Stimulated activated CD4-positive, alpha-beta T cell treated with anti-CD3 and anti-CD28 coated beads, TNF-alpha, amount 100 ng/mL, for 1 hour (primary cell): ENCODE measurements at places on chromosomes 7 and 10.

GRCh38 chr10:76191336-76191735 lies 759.9 kb downstream of the LRMDA start:
- DNase-seq, result no peak

DNA sequence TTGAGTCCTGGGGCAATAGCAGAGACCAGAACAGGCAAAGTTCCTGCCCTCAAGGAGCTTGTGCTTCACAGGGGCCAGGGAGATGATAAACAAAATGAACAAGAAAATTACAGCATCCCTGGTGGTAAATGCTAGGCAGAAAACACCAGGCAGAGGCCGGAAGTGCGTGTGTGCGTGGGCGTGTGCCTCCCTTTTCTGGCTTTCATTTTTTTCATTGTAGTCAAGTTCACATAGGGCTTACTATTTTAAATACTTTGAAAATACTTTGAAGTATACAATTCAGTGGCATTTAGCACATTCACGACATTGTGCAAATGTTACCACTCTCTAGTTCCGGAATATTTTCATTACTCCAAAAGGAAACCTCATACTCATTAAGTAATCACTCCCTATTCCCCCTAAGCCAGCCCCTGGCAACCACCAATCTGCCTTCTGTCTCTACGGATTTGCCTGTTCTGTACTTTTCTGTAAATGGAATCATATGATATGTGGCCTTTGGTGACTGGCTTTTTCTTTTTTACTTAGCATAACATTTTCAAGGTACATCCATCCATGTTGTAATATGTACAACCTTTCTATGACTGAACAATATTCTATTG lies 88.1 kb upstream of the PDCD4 start:
- peak; percentile 58 for DNase-seq

DNA sequence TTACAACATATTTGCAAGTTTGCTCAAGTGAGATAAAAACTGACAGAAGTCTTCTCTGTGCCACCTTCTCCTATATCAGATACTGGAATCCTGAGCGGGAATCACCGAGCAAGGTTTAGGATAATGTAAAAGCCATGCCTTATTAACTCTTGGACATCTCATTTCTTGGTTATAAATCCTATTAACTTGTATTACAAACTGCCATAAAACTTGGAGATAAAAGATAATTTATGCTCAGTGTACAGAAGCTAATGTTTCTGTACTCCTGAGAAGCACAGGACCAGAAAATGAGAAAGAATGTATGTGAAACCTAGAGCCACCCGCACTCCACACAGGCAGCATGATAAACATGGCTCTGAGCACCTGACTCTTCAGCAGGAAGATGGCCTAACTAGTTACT lies 181.2 kb upstream of the NOBOX start:
- DNase-seq, result no peak

GRCh38 chr10:100100651-100101184 lies 19.0 kb upstream of the CPN1 start:
- no peak for DNase-seq

GRCh38 chr7:116783666-116784318 lies 78.6 kb upstream of the CAPZA2 start:
- DNase-seq, result no peak

GRCh38 chr10:94344522-94345122 lies 18.1 kb downstream of the NOC3L start:
- no peak for DNase-seq

DNA sequence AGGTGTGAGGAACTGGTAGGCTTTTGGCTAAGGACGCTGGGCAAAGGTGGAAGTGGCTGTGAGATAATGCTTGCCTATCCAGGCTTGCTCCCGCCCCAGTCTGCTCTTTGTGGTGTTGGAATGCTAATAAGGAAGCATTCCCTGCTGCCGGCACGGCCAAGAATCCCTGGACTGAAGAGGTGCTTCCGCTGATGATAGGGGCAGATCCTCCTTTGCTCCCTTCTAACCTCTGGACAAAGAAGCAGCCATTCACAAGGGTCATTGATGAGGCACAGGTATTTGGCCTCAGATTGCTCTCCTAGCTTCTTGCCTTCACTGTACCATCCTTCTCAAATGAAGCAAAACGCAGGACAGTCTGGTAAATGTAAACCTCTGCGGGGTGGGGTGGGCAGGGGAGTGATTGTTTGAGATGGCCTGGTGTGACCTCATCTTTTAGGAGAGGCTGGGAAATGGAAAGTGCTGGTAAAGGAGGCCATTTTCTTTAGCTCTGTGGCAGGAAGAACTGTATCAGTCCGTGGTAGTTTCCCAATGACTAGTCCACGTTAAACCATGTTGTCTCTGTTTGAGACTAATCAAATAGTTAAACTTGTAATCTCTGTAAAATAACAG lies 1.7 kb downstream of the PGAM1 start:
- peak; percentile 18 for DNase-seq

GRCh38 chr10:52870562-52870961 lies 98.0 kb upstream of the MBL2 start:
- no peak for DNase-seq

DNA sequence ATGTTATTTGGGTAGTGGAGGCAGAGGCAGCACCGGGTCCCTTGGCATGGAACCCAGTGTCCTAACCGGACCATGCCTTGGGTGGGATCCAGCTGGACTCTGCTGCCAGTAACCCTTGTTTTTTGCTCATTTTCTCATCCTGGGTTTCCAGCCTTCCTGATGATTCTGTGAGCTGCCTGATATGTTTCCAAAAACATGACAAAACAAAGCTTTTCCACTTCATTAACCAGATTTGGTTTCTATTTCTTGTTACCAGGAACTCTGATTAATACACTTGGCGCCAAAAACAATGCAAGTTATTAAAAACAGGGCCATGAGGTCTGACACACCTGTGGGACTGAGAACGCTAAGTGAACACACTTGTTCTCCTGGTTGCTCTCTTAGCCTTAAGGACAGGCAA lies 32.8 kb upstream of the DLG5 start:
- DNase-seq, result no peak

GRCh38 chr7:114504586-114504985 lies 90.0 kb downstream of the FOXP2 start:
- DNase-seq, result no peak

- DNase-seq, result no peak
These were observed 174.6 kb downstream of the WDR11 start for GRCh38 chr10:121025731-121026130.

DNA sequence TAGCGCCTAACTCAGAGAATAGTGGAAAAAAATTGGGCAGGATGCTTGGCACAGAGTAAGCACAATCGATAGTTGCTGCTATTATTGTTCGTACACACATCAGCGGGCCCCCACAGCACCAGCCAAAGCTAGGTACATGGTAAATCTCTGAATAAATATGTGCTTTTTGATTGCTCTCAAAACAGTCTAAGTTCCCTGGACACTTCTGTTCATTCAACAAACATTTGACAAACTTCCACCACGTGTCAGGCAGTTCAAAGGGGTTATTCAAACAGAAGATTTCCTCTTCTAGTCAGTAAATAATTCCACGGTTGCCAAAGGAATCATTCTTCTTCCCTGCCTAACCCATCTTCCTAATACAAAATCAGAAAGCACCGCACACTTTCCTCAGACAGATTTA lies 150.8 kb downstream of the DGKI start:
- no peak for DNase-seq

DNA sequence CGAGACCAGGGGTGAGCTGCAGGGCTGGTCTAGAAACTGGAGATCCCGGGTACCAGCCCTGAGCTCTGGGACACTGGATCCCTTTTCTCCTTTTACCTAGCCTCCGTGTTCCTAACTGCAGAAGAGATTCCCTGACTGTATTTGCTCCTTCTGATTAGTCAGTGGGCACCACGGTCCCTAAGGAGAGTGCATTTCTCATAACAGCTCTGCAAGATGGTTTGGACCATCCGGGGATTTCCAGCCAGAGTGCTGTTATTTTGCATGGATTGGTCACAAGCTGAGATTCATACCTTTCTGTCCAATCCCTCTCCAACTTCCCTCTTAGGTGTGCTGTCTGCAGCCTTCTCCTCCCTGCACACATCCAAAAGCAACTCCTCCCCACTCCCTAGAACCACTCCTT lies 122.6 kb downstream of the MYL10 start:
- no peak for DNase-seq

DNA sequence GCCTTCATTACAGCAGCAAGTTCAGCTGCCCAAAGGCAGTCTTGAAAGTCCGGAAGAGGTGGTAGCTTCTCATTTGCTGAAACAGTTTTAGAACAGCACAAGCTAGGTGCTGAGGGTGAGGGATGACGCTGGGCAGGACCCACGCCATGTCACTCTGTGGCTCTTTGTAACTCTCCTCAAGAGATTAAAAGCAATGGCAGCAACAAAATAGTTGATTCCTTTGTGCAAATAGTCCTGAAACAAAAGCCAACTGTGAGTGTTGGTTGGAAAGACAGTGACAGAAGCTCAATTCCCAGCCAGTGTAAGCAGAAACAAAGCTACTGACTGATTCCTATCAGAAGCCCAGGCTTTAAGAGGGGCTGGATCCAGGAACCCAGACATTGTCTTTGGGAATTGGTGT lies 47.6 kb upstream of the AQP1 start:
- no peak for DNase-seq

GRCh38 chr7:105745681-105746330 lies 130.6 kb downstream of the ATXN7L1 start:
- DNase-seq, result no peak

DNA sequence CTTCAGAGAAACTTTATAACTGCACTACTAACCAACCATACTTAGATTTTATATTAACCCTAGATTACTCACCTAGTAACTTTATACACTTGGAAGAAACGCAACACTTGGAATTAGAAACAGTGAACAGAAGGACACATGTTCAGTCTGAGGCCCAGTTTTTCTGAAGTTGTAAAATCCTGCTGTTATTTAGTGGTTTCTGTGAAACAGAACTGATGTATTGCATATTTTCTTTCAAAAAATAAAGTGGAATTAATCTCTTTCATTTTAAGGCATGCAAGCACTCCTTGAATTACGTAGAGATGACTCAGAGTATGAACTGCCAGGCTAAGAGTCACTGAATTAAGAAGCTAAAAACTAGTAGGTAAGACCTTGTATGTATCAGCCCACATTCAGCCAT lies 215.8 kb downstream of the SKAP2 start:
- no peak for DNase-seq

- DNase-seq, result no peak
These were observed 386.7 kb downstream of the PHTF2 start for GRCh38 chr7:78185149-78185745.

DNA sequence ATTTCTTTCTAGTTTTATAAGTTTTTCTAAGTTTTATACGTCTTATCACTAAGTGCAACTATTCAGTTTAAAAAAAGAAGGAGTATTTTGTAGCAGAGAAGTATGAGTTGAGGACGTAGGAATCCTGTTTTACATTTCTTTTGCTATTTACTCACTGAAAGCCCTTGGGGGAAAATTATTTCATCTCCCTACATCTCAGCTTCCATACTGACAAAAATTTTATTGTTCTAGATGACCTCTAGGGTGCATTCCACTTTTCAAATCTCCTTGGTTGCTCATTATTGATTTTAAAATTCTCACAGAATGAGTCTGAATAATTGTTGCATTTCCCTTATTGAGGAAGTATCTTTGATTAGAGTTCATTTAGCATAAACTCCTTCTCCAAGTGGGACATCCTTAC lies 14.9 kb upstream of the PDK4 start:
- no peak for DNase-seq

DNA sequence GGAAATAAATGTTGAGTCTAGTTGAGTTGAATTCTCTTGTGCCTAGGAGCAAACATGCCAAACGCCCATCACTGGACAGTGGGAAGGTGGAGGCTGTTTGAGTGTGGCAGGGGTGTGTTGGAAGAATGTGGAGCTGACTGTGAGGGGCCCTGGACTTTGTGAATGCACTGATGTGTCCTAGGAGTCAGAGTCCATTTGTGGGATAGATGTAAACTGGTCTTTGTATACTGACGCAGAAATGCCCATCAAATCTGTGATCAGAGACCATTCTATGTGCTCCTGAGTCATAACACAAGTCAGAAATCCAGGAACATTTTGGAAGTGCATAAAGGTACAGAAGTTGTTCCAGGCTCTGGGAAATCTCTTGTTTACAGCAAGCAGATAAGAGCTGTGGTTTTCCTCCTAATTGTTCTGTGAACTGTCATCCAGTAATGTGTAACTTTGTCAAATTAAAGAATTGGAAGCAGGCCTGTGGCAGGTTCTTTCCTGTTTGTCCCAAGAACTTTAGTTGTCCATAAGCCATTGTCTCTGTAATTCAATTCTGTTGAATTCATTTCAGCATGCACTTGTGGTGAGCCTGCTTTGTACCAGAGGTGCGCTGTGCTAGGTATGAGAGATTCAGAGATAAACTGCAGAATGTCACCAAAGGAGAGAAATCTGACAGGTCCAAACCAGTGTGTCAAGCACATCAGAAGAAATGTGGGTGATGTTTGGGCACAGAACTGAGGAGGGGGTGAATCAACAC lies 7.6 kb downstream of the PRXL2A start:
- DNase-seq, result no peak
